LNCaP clone FGC (cell line): ENCODE measurements at places on chromosomes 5 and 9.

GRCh38 chr5:15808577-15808976 is 308.6 kb downstream of the FBXL7 start:
- DNase-seq = no peak

- DNase-seq = no peak
Observed at GRCh38 chr9:128121924-128122808, 5.4 kb downstream of the PTGES2 start.

- no peak for DNase-seq
Observed at GRCh38 chr9:92564504-92564903, 28.7 kb upstream of the ECM2 start.

- DNase-seq = no peak
Observed at GRCh38 chr5:159838551-159839222, 77.6 kb upstream of the ADRA1B start.

- DNase-seq = no peak
Observed at GRCh38 chr9:110429453-110429852, 91.8 kb upstream of the TXNDC8 start.

DNA sequence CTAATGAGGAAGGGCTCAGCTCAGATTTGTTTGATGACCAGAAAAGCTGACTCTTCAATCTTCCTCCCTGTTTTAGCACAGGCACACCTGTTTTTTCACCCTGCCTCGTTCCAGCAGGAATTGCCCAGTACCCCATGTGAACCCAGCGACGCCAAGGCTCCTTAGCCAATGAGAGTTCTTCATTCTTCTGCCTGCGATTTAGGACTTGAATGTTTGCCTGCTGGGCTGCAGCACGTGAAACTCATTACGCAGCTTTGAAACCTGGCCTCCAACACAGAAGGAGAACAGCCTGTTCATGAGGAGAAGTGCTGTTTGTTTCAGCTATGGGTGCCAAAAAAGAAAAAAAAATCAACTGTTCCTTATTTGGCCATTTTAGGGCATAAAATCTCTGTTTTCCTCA is 315.5 kb downstream of the TRPM3 start:
- peak; percentile 84 for DNase-seq

DNA sequence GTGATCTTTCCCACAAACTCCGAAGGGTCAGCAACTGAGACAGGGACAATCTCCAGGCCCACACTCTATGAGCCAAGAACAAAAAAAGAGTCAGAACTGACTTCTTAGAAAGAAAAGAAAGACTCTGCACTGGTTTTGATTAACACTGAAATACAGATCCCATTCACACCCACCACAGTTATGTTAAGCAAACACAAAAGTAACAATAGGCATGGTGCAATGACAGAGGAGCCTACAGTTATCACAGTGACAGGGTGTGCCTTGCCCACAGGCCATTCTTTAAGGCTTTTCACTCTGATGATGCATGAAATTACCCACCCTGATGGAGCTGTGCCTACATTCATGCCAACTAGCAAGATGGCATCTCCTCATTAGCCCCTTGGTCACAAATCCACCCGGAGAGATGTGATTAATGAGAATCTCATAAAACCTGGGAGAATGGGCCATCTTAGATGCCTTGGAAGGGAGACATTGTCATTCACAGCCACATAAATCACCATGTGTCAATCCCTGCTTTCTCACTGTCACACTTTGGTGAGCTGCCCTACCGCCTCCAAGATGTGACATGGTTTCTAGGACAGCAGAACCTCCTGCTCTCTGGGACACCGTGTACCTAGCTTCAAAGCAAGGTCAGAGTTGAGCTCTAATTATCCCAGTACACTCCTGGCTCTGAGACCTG is 27.6 kb upstream of the FSTL4 start:
- no peak for DNase-seq

GRCh38 chr9:37271679-37272078 is 150.8 kb upstream of the GRHPR start:
- DNase-seq = no peak

GRCh38 chr5:1842004-1842819 is 40.5 kb downstream of the IRX4 start:
- peak; percentile 27 for DNase-seq

DNA sequence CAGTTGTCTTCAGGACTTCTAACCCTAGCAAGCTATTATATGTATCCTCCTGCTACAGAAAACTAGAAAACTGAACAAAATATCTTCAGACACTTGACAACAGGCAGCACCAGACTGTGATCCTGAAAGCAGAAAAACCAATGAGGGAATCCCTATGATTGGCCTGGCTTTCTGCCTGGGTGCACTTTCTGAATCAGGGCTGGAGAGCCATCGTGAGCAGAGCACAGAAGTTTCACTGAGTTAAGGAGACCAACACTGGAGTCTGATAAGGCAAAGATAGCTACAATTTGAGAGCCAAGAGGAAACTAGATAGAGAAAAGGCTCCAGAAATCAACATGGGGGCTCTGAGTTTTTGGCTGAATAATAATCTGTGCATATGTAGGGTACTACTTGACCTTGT is 106.5 kb downstream of the FANCC start:
- DNase-seq = no peak

DNA sequence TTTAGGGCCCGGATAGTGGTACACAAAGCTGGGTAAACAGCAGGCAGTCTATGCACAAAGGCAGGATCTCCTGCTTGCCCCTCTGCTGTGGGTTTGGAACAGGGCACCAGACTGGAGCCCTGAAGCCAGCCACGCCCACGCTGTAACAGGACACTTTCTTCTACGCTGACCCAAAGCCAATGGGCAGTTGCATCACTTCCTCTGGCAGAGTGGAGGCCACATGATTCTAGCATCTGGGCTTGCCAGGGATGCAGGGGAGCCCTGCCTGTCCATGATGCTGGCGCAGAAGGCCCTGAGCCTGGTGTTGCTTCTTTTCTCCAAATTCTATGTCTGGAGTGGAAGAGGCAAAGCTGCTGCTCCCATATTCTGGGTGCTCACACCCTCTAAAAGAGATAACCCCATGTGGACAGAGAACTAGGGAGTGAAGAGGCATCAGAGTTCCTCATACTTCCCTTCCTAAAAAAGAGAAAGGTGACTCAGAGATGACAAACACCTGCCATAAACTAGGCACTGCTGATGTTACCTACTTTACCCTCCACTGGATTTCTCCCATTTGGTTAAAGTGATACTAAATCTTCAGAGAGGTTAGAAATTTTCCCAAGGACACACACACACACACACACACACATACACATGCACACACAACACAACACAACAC is 260.3 kb upstream of the KLF4 start:
- DNase-seq = peak; percentile 34

DNA sequence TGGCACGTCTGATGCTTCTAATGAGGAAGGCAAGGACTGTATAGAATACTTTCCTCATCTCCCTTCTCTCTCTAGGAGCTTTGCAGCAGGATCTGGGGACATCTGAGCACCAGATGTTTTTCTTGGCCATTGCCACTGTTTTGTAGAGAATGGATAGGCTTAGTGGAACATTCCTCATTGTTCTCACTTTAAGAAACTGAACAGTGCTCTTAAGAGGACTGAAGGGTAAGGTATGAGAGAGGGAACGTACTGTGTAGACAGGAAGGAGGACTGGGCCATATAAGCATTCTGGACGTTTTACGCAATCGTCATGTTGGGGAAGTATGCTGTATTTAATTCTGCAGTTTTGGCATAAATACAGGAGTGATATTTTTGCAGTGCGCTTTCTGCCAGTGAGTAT is 70.6 kb downstream of the SMARCA2 start:
- DNase-seq = no peak

DNA sequence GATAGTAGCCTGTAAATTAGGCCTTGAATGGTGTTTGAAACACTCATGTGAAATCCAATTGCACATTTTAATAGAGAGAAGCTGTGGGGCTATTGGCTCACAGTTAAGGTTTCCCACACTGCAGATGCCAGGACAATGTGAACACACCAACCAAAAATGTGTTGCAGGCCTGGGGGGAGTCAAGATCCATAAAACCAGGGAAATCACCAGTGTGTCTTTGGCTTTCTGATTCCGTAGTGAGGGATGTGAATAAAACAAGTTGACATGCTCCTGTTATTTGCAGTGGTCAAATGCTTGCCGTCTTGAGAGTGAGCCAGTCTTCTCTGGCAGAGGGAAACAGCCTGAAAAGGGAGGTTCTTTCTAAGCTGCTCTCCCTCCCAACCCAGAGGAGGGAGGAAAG is 79.0 kb downstream of the ZNF462 start:
- no peak for DNase-seq

DNA sequence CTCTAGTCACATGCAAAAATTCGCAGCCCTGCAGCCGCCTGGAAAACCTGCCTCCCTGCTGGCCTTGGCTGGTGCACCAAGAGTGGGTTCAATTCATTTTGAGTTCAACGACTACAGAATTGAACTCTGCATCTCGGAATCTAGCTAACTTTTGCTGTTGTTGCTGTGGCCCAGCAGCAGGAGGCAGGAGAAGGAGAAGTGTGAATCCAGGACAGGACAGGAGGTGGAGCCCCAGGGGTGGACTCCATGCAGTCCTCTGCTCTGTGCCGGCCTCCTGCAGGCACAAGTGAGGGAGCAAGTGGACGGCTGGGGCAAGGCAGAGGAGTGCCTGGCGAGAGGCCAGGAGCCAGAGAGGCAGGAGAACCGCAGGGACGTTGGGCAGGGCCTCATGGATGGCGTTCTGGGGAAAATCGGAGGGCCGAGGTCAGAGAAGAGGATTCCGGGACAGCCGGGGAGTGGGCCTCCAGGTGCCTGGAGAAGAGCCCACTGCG is 214.2 kb downstream of the FANCC start:
- no peak for DNase-seq

- no peak for DNase-seq
Observed at GRCh38 chr9:69195668-69196067, 21.6 kb downstream of the TJP2 start.

GRCh38 chr5:32578363-32578762 is 7.0 kb upstream of the SUB1 start:
- DNase-seq = no peak

GRCh38 chr9:68793605-68794343 is 88.7 kb downstream of the PIP5K1B start:
- no peak for DNase-seq

GRCh38 chr9:79896390-79896980 is 324.7 kb downstream of the TLE4 start:
- DNase-seq = peak; percentile 18

DNA sequence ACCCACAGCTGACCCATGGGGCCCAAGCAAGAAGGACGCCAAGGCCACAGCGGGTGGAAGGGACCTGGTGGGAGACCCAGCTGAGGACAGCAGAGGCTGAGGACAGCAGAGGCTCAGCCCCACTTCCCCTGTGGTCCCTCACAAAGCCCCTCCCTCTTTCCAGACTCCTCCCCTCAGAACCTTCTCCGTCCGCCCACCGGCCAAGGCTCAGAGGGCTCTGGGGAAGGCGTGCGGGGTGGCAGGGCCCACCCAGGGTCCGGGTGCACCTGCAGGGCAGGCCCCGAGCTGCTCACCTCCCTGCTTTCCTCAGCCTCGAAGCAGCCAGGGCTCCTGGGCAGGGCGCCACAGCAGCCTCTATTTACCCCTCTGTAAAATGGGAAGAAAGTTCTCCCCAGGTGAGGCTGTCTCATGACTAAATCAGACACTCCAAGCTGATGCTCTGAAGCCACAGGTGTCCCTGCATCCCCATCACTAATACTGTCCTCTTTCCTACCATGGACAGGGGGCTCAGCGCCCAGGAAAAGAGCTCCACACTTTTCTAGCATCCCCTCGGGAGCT is 137.9 kb upstream of the PPP1R26 start:
- no peak for DNase-seq

- no peak for DNase-seq
Observed at GRCh38 chr9:113886026-113886369, 9.9 kb downstream of the ZNF618 start.

DNA sequence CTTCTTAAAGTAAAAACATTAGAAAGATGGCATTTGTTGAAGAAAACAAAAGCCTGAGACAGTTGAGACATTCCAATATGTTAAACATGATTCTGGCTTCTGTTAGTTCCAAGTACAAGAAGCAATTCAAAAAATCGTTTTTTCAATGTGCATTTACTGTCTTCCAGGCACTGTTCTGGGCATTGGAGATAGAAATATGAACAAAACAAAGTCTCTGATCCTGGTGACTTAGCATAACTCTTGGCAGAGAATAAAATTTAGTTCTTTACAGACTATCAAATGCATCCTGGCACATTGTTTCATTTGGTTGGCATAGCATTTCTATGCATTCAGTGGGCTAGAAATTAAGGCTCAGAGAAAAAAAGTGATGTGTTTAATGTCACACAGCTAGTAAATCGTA is 77.5 kb downstream of the VCAN start:
- no peak for DNase-seq

GRCh38 chr5:96187309-96188027 is 225.8 kb upstream of the ELL2 start:
- DNase-seq = no peak

GRCh38 chr5:100667161-100667630 is 132.0 kb downstream of the FAM174A start:
- DNase-seq = no peak

- DNase-seq = no peak
Observed at GRCh38 chr9:68768619-68769018, 63.6 kb downstream of the PIP5K1B start.

DNA sequence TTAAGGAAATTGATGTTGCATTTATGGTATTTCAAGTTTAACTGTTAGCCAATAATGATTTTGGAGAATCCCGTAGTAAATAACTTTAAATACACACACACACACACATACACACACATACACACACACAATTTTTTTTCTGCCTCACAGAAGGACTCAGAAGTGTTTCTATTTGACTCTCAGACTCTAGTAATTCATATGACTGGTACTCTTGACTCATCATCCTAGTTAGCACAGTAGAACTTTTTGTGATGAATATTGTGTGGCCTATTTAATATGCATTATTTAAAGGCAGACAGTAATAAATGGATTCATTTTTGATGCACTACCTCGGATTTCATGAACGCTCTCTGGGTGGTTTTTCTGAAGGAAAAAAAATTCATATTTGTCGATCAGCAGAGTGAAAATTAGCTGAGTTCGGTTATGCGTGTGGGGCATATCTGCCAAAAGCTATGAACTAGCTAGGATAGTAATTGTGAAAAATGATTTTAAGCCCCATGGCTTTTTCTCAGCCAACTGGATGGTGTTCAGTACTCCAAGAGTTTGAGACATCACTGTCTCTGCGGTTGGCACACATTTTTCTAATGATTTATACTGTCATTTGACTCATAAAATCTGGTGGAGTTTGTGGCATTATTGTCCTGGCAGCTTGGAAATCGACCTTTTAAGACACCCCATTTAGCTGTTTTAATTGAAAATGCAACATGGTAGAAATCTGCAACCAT is 102.2 kb downstream of the PCSK5 start:
- no peak for DNase-seq

- no peak for DNase-seq
Observed at GRCh38 chr5:94374336-94374735, 244.1 kb downstream of the KIAA0825 start.

DNA sequence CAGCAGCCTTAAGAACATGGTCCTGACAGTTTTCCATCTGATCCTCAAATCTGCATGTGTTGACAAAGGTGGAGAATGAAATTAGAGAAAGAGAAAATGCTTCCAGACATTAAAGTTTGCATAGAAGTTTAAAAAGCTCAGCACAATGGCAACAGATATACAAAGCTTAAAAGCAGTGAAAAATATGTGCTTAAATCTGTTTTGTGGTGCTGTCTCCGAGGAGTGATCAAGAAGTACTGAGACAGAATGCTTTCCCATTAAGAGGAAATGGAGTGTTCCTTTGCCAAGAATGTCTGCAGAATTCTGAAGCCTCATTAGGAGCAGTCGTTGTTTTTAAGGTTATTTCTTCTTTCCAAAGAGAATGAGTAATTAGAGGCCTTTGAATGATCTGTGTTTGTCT is 131.4 kb downstream of the MCTP1 start:
- DNase-seq = no peak

- peak; percentile 86 for DNase-seq
Observed at GRCh38 chr5:35214051-35214450, 16.2 kb downstream of the PRLR start.

GRCh38 chr9:1319436-1319835 is 269.3 kb downstream of the DMRT2 start:
- no peak for DNase-seq
